ENCODE measurements at places on chromosomes 6 and 20. TPM values are rescaled to one million over a fixed set of nuclear protein-coding genes. Genes with fewer than 3 reads are reported as not detected.

GRCh38 chr20:1935696-1936366 is 40.6 kb downstream of the SIRPA start:
- no peak for DNase-seq

DNA sequence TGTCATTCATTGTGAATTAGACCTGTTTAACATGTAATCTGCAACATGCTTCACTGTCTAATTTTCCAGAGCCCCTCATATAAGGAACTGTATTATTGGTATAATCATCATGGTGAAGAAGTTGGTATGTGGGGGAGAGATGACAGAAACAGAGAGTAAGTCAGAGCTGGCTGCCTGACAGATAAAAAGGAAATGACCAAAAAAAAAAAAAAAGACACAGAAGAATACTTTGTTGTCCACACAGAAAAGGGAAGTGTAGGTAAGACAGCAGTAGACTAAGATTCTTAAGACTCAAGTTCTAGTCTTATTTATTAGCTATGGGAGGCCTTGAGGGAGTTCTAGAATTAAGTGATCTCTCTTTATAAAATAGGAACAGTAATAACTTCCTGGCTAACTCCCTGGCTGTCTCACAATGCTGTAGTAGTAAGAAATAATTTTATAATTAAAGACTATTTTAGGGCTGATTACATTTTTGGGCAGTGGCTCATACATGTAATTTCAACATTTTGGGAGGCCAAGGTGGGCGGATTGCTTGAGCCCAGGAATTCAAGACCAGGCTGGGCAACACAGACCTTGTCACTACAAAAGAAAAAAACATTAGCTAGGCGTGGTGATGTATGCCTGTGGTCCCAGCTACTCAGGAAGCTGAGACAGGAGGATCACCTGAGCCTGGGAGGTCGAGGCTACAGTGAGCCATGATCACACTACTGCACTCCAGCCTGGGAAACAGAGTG is 102.5 kb downstream of the PRL start:
- DNase-seq: no peak

- no peak for DNase-seq
Observed at GRCh38 chr6:35312076-35312800, 14.6 kb downstream of the DEF6 start.

DNA sequence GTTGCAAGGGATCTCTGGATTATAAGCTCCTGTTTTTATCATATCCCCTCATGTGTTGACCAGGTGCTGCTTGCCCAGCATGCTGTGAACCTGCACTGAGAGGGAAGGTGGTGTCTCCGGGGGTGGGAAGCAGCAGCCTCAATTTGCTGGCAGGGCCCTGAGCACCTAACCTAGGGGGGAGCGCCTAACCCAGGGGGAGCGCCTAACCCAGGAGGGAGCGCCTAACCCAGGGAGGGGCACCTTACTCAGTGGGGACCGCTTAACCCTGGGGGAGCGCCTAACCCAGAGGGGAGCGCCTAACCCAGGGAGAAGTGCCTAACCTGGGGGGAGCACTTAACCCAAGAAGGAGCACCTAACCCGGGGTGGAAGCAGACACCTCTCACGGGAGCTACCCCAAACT is 83.3 kb upstream of the QKI start:
- no peak for DNase-seq

DNA sequence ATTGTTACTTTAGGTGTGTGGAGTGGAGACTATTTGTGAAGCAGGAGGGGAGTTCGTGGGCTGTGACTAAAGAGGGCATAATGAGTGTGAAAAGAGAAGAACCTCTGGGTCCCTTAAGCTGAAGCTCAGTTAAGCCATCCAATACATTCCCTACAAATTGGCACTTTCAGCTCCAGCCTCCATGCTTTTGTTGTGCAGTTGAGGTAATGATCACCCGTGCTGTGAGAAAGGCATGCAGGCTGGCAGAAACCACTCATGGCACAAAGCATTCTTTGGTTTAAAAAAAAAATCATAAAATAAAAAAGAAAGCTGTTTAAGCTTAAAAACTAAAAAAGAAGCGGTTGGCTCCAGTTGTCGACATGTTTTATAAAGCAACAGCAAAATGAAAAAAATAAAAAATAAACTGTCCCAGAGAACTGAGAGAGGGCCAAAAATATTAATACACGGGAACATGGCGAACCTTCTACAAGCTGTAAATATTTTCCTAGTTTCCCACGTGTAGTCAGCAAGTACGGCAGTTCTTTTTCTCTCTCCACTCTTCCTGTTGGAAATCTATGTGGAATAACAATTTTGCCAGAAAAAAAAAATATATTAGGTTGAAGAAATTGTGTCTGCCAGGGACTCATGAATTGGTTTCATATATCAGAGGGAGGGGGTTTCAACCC is 82.2 kb downstream of the ANKRD60 start:
- DNase-seq: no peak

The SIRPA gene
- polyA plus RNA-seq: 12.0 TPM

The ADGRB3 gene
- polyA plus RNA-seq: 13.7 TPM

The KIAA0408 gene
- polyA plus RNA-seq: 21.4 TPM
